Stimulated activated CD4-positive, alpha-beta T cell treated with anti-CD3 and anti-CD28 coated beads, Interleukin-15, amount 100 ng/mL, for 24 hours (primary cell): ENCODE measurements at places on chromosomes 2 and 18.

- DNase-seq = no peak
These were observed 266.6 kb downstream of the PDE11A start for GRCh38 chr2:177806025-177806424.

GRCh38 chr18:77601567-77601966 lies 351.9 kb downstream of the GALR1 start:
- DNase-seq = no peak

GRCh38 chr18:55996717-55997116 lies 408.7 kb upstream of the TCF4 start:
- no peak for DNase-seq

DNA sequence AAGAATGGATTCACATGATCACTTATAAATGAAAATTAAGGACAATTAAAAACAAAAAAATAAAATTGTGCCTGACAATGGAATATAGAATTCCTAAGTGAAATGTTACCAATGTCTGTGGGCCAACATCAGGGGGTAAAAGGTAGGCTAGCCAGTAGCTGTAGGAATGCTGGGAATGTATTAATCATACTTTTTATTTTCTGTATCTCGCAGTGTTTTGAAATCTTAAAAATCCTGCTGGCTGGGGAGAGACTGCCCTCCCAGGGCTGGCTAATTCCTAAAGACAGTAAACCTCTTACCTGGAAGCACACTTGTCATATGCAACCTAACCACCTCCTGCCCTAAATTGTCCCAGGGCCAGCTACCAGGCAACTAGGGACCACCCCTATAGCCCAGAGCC lies 69.8 kb downstream of the REV1 start:
- DNase-seq = no peak

GRCh38 chr2:20592106-20593071 lies 58.5 kb downstream of the HS1BP3 start:
- DNase-seq = no peak

DNA sequence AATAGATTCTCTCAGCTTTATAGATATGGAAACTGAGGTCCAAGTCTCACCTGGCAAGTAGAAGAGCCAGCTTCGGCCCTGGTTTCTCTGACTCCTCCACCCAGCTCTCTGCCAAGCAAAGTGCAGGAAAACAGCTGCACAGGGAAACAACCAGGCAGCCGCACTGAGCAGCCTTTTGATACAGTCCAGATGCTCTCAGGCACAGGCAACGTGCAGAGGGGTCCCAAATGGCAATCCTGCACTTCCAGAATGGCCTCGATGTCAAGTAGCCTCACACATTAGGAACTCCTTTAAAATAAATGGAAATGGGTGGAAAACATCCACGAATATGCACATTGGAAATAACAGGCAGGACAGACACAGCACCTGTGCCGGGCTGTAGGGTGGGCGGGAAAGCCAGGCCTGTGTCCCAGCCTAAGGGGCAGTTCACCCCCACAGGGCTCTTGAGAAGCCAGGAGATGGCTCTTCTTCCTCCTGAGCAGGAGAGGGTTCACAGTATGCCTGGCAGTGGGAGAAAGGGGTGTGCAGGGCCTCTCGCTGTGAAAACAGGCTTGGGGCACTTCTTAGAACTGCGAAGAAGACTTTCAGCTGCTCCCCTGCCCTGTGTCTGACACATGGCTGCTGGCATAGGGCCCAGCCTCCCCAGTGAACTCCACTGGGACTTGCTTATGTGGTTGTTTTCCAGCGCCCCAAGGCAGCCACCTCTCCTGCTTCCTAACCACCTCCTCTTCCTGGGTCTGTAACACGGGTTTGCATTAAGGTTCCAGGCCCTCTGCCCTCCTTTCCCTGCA lies 63.9 kb upstream of the TUBA3E start:
- no peak for DNase-seq

DNA sequence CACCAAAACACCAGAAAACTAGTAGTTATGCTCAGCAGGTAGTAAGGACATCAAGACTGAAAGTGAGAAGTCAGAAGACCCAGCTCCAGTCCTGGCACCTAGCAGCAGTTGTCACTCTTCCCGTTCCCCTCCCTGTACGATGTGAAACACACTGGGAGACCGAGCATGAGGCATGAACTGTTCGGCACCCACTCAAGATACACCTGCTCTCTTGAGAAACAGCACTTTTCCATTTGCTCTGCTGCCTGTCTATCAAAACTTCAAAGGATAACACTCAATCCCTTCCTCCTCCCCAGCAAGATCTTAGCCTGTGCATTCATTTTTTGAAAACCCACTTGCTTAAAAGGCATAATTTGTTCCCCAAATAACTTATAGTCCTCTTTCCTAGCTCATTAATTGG lies 123.9 kb downstream of the PLEKHM3 start:
- no peak for DNase-seq

GRCh38 chr2:101803128-101803527 lies 105.6 kb downstream of the MAP4K4 start:
- no peak for DNase-seq

GRCh38 chr18:3224223-3224622 lies 4.5 kb upstream of the MYOM1 start:
- no peak for DNase-seq

- no peak for DNase-seq
These were observed 34.8 kb upstream of the PLB1 start for GRCh38 chr2:28461056-28461455.

GRCh38 chr2:151808258-151809072 lies 19.8 kb downstream of the ARL5A start:
- no peak for DNase-seq

DNA sequence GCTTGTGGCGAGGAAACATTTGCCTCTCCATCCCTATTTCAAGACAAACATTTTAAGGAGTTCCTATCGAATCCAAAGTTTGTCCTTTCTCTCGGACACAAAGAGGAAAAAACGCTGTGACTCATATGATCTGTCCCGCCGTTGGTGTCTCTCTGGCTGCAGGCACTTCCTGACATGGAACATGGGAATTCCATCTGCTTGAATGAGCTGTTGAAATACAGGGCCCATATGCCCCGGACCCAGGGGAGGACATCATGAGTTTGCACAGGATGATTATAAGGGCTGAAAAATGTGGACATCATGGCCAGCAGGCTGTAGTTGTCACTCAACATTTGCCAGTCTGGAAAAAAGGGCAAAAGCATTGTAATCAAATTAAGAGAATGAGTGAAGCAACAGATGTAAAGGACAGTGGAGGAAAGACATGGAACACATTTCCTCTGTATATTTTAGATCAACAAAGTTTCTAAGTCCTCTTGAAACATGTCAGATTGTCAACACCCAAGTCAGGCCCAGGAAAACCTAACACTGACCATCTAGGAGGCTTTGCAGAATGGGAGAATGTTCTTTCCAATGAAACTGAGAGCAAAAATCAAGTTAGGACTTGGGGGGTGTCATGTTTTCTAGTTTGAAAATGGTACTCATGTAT lies 103.2 kb upstream of the SMIM21 start:
- DNase-seq = no peak

DNA sequence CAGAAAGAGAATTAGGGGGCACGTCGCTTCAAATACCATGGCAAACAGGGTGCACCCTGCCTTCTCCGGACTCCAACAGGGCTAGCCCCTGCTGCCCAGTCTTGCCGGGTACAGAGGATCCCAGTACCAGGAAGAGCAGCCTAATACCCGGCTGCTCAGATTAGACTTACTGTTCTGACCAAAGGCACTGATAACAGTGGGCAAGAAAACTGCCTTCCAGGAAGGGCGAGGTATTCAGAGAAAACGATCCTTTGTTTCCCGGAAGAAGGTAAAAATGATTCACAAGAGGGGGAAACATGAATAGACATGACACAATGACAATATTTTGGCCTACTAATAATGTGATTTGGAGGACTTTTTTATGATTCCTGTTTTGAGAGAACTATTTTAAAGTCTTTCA lies 99.9 kb downstream of the SS18 start:
- DNase-seq = no peak
